Stimulated activated CD8-positive, alpha-beta memory T cell treated with anti-CD3 and anti-CD28 coated beads, Interleukin-4, amount 100 ng/mL, for 1 hour (primary cell): ENCODE measurements at places on chromosomes 16 and 17.

- no peak for DNase-seq
Observed at GRCh38 chr16:53745753-53746266, 41.9 kb downstream of the FTO start.

DNA sequence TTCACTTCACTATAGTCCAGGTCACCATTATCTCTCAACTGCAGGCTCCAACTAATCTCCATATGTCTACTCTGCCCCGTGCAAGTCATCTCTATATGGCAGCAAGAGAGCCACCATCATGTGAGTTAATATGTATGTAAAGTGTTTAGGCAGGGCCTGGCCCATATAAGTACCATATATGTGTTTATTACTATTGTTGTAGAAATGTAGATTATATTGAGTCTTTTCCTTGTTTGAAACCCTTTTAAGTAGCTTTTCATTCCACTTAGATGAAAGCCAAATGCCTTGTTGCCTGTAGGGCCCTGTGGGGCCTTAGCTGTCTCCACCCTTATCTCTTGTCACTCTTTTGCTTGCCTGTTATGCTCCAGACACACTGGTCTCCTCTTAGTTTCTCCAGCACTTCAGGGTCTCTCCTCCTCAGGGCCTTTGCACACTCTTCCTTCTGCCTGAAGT lies 164.0 kb downstream of the PHKB start:
- no peak for DNase-seq

DNA sequence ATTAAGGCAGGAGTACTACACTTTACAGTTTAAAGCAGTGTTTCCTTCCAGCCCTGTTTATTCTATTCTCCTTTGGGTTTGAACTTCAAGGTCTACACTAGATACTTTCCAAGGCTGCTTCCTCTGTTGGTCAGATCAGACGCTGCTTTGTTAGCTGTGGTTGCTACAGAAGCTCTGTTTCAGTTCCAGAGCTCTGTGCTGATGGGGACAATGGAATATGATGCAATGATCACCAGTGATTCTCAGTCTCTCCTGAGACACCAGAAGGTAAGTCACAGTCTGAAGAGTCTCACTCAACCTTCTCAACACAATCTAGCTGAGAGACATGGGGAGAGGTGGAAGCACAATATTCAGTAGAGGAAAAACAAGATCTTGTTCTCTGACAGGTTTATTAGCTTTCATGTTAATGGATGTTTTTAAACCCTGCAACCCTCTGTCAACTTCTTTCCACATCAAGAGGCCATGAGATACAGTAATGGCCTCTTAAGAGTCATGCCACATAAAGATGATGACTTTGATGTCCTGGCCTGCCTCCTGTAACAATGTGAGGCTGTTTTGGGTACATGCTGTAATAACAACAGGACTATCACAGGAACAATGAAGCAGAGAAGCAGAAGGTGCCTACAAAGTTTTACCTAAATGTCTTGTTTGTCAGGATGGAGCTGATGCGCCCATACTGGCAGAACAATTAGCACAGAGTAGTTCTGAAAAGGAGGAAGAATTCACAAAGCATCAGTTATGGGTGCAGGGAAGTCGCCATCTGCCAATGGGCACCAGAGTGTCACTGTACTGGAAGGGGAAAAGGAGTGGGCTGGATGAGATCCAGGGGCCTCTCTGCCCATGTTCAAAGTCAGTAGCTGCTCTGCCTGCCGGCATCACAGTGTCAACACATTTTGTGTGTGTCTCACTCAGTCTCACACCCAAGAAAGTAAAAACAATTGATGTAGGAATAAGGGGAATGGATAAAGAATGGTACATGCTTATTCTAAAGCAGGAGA lies 33.4 kb downstream of the PSME3IP1 start:
- no peak for DNase-seq

DNA sequence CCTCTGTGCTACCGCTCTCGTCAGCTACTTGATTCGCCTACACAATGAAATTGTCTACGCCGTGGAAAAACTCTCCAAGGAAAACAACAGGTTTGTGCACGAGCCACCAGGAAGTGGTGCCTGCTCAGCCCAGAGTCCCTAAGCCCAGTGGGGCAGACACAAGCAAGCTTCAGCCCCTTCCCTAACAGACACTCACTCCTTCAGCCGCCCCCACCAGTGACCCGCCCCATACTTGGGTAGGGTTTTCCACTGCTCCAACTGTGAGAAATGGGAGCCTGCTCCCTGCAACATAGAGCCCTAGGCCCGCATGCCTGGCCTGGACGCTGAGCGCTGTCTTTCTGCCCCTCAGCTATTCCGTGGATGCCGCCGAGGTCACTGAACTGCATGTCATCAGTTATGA lies 28.6 kb upstream of the ENDOV start:
- DNase-seq, result no peak

DNA sequence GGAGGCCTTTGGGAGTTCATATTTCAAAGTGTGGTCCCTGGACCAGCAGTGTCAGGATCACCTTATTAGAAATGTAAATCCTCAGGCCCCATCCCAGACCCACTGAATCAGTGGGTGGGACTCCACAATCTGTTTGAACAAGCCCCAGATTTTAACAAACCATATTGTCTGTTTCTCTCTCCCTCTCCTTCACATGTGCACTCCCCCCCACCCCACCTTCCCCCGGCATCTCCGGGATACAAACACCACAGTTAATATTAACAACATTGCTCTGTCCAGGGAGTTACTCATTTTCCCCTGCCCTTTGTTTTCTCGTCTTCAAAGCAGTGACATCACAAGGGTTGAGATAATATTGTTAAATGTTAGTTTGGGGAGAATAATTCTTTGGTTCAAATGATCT lies 127.3 kb downstream of the KATNIP start:
- no peak for DNase-seq

GRCh38 chr17:68197091-68197996 lies 50.5 kb upstream of the AMZ2 start:
- no peak for DNase-seq

DNA sequence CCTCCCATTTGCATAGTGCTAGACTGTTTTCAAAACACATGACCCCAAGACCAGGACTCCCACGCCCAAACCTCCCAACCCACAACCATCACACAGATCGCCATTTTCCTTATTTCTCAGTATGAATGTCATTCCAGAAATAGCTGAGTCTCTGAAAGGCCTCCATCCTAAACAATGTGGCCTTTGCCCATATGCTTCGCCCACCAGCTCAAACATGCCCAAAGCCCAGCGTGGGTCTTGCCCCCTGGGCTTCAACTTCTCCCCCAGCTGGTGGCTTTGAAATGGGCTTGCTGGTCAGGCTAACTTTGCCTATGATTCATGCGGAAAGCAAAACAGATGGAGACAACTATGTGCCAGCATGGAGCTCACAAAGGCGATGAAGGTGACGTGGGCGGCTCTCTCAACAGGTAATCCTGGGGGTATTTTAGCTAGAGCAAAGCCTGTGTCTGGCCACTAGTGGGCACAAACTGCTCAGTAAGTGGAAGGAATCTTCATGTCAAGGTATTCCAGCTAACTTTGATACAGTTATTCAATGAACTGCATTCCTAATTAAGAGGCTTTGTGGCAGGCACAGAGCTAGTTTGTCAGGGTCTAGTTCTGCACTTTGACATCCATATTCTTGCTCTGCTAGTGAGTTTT lies 17.1 kb downstream of the PMP22 start:
- no peak for DNase-seq

DNA sequence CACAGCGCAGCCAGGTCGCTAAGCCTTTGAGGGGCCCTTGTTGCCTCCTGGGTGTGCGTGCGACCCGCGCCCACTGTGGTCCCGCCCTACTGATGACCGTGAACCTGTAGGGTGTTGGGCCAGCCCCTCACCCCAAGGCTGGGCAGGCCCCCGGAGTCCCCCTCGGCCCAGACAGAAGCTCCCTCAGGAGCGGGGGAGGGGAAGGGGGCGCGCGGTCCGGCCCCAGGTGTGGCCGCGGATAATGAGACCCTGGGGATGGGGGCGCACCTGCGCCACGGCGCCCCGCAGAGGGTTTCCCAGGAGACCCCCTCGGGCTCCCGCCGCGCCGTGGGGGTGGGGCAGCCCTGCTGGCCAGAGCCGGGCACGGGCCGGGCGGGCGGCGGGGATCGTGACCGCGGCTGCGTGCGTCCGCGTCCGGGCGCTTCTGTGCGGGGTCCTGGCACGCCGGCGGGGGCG lies 358 bp upstream of the ARHGDIG start:
- DNase-seq, result no peak

GRCh38 chr17:18217412-18218015 lies 7.9 kb upstream of the LLGL1 start:
- DNase-seq, result peak; percentile 60

DNA sequence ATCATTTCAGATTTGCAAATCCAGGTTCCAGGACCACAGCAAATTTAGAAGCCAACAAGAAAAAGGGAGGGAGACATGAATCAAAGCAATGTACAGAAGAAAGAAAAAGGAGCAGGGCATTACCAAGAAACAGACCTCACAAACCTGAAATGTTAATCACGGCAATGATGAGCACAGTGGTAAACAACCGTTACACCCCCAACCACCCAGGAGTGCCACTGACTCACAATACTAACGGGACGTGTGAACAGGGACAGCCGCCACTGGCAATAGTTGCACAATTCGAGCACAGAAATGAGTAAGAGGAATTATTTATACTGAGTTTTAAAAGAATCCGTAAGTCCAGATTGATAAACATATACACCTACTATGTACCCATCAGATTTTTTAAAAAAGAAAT lies 13.8 kb downstream of the USP22 start:
- no peak for DNase-seq
